Stimulated activated CD8-positive, alpha-beta memory T cell treated with anti-CD3 and anti-CD28 coated beads, Interleukin-7, amount 100 ng/mL, for 24 hours (primary cell): ENCODE measurements at places on chromosomes 2 and 18.

DNA sequence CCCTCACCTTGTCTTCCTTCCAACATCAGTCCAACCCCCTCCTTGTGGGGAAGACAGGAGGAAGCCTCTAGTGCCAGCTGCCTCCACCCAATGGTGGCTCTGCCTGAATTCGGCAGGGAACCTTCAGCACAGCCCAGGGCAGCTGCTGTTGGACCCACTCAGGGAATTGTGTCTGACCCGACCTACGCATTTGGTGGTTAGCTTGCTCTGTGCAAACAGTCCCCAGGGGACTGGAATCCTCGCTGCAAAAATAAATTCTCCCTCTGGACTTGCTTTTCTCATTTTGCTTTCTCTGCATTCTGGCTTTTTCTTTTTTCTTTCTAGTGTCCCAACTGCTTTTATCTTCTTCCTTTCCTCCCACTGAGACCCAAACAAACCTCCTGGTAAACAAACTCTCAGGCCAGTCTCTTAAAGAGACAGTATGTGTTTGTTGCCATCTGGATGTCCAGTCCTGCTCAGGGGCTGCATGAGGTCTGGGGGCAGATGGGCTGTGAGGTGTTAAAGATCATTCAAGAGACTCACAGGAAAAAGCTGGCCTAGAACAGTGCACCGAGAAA is 137.7 kb upstream of the HAAO start:
- DNase-seq = no peak

DNA sequence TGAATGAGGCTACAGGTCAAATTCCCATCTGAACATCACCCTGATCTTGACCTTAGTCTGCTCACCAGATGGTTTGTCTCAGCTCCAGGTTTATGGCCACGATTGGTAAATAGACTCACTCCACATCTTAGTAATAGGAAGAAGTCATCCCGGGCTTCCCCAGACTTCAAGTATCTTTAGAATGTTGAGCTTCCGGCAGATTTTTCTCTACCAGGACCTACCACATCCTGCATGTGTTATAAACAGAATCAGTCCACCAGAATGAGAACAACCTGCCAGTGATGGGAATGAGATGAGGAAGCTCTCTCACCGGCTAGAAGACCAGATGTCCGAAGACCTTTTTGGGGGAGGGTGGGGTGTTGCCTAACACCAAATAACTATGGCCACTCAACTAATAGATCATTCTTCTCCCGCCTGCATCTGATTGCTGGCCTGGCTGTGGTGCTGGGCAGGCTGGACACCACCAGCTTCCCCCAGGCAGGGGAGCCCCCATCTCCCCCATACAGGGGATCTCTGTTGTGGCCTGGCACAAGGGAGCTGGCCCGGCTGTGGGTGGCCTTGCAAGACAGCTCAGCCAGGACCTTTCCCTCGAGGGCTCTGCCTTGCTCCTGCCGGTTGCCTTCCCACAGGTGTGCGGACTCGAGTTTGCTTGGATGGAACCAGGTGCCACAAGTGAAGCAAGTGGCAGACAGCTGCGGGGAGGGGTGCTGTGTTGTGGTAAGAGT is 88.5 kb downstream of the SH3RF3 start:
- DNase-seq = no peak

- DNase-seq = no peak
These were observed 32.8 kb downstream of the GRHL1 start for GRCh38 chr2:9984217-9984739.

DNA sequence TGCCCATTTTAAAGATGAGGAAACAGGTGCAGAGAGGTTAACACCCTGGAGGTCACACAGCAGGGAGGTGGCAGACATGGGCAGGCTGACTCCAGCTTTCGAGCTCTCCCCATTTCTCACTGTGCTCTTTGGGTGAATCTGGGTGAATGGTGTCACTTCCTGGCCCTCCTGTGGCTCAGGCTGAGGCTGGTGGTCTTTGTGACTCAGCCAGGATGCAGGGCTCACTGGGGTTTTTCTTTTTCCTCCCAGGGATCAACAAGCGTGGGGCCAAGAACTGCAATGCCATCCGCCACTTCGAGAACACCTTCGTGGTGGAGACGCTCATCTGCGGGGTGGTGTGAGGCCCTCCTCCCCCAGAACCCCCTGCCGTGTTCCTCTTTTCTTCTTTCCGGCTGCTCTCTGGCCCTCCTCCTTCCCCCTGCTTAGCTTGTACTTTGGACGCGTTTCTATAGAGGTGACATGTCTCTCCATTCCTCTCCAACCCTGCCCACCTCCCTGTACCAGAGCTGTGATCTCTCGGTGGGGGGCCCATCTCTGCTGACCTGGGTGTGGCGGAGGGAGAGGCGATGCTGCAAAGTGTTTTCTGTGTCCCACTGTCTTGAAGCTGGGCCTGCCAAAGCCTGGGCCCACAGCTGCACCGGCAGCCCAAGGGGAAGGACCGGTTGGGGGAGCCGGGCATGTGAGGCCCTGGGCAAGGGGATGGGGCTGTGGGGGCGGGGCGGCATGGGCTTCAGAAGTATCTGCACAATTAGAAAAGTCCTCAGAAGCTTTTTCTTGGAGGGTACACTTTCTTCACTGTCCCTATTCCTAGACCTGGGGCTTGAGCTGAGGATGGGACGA is 13.2 kb downstream of the ITM2C start:
- peak; percentile 27 for DNase-seq

DNA sequence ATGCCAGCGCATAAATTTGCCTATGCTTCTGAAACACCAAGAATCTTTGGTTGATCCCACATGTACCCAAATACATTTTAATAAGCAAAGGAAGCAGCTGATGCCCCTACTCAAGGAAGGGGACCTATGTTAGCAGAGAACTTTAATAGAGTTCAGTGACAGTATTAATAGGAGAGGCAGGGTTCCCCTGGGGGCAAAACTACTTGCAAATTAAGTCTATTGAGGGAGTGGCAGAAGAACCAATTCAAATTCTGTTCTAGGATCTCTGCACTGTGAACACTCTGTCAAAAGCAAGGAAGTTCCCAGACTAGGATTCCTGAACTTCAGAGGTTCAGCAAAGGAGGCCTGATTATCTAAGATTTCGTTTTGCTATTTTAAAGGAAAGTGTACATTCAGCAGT is 47.5 kb downstream of the EPB41L3 start:
- DNase-seq = no peak

DNA sequence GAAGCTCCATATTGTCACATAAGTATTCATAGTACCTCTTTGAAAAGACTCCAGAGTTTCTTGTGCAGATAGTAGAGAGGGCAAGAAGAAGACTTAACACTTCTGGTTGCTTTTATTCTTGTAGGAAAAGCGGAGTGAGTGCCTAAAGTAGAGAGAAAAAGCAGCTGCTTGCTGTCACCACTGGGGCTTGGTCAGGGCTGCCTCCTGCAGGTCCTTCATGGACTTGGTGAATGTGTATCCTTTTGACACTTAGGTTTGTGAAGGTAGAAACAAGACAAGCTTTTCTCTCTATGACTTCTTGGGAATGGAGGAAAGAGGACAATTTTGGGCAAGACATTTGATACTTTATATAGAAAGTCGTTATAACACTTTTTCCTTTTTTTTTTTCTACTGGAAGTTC is 312.8 kb upstream of the FANCL start:
- no peak for DNase-seq

DNA sequence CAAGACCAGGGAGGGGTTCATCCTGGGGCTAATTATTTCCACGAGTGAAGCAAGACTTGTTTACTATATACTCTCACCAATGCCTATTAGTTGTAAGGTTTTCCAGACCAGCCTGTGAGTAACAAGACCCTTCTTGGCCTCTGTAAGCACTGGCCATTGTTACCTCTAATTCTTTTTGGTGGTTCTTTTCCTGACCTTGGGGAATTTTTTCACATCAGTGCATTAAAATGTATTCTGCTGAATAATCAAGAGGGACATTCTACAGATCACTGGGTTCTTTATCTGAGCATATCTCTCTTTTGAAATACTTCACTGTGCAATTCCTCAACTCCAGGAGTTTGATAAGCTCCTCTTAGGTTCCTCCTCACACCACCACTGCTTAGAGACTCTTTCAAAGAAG is 909.9 kb upstream of the ACVR2A start:
- DNase-seq = no peak

- no peak for DNase-seq
These were observed 105.5 kb upstream of the GLI2 start for GRCh38 chr2:120630031-120630701.

DNA sequence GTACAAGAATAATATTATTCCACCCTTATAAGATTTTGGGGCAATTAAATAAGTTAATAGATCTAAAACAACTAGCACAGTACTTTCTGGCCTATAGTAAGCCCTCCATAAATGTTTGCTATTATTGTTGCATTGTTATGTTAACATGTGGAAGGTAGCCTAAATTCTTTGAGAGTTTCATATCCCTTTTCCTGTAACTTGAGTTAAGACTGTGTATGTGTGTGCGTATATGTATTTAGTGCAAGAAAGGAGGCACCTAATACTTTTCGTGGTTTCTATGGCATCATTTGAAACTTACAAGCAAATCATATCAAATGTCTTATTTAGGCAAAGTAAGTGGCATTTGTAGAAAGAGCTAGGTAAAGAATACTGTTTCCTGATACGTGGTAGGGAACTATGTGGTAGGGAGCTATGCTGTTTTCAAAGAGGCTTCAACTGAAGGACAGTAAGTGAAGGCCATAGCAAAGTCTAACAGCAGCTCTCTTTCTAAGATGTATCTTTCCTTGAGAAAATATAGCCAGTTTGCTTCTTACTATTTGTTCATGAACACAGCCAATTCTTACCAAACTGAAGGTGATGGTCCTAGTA is 36.8 kb upstream of the C2orf74 start:
- DNase-seq = no peak

DNA sequence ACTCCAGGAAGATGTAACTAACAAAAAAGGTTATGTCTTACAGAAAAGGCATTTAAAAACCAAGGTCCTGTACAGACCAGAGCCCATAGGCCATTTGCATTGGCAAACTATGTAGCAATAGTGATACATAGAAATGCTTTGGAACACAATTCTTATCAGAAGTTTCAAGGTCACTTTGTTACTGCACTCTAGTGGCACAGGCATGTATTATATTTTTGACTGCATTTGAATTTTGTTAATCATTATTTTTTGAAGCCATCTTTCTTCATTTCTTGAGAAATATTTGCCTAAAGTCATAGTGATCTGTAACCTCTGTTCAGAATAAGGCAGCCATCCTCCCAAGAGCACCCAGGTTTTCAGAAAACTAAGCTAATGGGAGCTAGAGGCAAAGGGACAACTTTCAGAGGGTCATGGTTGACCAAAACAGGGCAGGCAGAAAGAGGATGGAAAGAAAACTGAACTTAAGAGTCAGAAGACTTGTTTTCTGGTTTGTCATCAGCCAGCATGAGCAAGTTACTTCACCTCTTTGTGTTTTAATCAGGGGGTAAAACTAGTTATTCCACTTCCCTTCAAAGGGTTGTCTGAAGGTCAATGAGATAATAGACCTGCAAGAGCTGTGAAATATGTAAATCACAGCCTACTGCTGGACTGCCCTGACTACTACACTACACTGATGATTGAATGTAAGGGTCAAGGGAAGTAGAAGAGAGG is 41.5 kb downstream of the SLC38A11 start:
- DNase-seq = no peak

DNA sequence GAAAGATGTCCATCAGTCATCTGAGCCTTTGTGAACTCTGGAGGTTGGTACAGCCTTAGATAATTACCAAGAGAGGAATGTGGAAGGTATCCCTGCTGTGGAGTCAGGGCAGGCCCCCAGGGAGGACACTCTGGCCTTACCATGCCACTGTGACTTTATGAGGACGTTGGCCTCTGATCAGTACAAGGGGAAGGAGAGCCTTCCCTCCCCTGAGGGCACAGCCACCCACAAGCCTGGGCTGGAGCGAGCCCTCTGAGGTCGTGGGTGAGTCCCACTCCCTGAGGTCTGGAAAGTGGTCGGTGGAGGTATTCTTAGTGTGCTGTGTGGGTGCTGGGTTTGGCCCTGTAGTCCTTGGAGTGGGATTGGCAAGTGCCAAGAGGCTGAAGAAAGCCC is 91.6 kb downstream of the STPG4 start:
- DNase-seq = no peak

GRCh38 chr2:78077633-78078032 is 555.5 kb upstream of the LRRTM4 start:
- DNase-seq = no peak

DNA sequence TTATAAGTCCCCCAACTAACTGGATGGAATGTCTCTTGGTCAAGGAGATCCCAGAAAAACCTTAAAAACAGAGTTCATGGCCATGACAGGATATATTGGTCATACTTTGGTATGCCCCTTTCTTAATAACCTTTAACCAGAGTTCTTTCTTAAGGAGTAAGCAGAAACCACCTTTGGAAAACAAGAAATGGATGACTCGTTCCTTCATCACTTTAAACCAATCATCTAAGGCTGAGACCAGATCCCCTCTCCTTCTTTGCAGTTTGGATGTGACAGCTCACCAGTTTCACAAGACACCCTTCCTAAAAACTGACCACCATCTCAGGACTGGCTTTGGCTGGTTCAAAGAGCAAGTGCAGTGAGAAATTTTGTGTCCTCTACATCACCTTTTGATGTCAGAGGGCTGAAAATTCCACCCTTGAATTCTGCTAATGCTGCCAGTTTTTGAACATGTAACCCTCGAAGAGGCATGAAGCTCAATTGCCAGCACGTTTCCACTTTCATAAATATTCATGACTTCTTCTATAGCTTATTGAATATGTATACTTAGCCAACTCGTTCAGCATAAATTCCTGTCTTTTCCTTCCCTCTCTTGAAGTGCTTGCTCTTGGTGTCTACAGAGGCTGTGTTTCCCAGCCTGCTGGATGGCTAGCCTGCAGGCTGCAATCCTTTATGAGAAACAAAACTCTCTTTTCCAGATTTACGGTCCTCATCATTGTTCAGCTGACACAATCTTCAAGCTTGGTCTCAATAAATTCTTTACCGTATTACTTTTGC is 1323.5 kb upstream of the TMEFF2 start:
- no peak for DNase-seq

- DNase-seq = no peak
These were observed 1.2 kb downstream of the GATA6 start for GRCh38 chr18:22170421-22171257.

DNA sequence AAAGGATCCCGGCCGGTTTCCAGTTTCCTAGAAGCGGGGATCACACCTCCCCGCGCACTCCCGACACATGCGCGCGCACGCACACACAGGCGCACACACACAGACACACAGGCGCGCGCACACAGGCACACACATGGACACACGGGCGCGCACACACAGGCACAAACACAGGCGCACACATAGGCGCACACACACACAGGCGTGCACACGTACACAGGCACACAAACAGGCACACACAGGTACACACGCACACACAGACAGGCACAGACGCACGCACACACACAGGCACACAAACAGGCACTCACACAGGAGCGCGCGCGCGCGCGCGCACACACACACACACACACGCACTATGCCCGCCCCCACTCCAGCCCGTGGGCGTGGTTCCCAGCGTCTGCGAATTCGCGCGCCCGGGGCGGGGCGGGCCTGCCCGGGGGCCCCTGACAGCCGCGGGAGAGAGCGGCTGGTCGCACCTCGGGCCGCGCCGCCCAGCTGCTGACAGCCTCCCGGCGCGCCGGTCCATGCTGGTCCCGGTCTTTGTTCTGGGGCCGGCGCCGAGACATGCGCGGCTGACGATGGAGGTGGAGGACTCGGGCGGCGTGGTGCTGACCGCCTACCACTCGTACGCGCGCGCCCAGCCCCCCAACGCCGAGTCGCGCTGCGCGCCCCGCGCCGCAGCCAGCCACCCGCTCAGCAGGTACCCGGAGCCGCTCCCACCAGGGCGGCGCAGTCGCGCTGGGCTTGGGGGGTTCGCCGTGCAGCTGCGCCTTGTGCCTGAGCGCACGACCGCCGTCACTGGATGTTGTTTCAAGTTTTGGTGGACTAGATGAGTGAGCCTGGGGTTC is at the start of gene ARHGAP28:
ARHGAP28 (plus strand) TSS at position 470 of the 845 bp plus-strand sequence; CDS start at position 576, 106 bp downstream.
- no peak for DNase-seq

- no peak for DNase-seq
These were observed 245.0 kb upstream of the RND3 start for GRCh38 chr2:150732491-150732890.

- DNase-seq = no peak
These were observed 275.2 kb downstream of the DSEL start for GRCh38 chr18:67241299-67241698.
